ENCODE measurements at places on chromosomes 1 and 21. TPM values are rescaled to one million over a fixed set of nuclear protein-coding genes. Genes with fewer than 3 reads are reported as not detected.

WNT2B gene
- total RNA-seq = 0.74 TPM

PODN gene
- 0.30 TPM for total RNA-seq

ARHGAP30 gene
- total RNA-seq = not detected

NUDC gene
- 89.9 TPM for total RNA-seq

MIS18A gene
- total RNA-seq = 16.5 TPM

DTL gene
- total RNA-seq = 23.8 TPM

CCT8 gene
- 278 TPM for total RNA-seq

UBE2U gene
- total RNA-seq = not detected

VAMP4 gene
- 4.9 TPM for total RNA-seq

BARHL2 gene
- total RNA-seq = not detected

IFNGR2 gene
- total RNA-seq = 50.7 TPM

PGLYRP3 gene
- total RNA-seq = not detected

NPHS2 gene
- not detected for total RNA-seq

NHLH1 gene
- not detected for total RNA-seq

CFAP45 gene
- total RNA-seq = 0.30 TPM

INTS11 gene
- 113 TPM for total RNA-seq

AMPD1 gene
- not detected for total RNA-seq

TAS1R3 gene
- under 0.01 TPM for total RNA-seq

ARTN gene
- 0.17 TPM for total RNA-seq

FMO2 gene
- total RNA-seq = 3.9 TPM
